ENCODE measurements at places on chromosomes 5 and 9.

DNA sequence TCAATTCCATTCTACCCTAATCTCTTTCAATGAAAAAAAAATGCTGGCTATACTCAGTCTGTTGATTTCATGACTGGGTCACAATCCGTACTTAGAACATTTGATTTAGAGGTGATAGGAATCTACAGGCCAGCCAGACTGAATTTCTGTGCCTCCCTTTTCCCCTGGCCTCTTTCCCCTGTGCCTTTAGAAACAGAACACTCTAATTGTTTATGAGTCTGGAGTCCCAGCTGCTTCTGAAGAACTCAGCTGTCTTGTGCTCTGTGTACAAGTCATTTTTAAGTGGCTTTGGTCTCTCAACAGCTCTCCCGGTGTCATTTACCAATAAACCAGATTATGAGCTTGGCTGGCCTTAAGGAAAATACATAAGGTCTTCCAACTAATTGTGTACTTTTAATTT lies 94.1 kb upstream of the ITGA2 start:
- no peak for DNase-seq

DNA sequence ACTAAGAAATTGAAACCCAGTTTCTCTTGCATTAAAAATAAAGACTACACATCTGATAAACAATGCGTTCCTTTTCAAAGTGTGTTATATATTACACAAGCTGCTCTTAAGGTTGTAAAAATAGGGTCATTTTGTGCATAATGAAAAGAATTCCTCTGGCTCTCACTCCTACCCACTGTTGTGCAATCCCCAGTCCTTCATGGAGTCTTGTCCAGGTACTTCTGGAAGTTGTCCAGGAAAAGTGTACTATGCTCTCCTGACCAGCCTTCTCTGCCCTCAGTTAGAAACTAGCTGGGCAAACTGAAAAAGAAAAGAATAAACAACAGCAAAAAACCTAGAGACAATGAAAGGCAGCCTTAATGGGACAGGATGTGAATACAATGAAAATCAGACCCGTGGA lies 345.5 kb upstream of the PAPPA start:
- DNase-seq = no peak

- no peak for DNase-seq
Measured at GRCh38 chr5:143542798-143543144, 139.3 kb upstream of the NR3C1 start.

DNA sequence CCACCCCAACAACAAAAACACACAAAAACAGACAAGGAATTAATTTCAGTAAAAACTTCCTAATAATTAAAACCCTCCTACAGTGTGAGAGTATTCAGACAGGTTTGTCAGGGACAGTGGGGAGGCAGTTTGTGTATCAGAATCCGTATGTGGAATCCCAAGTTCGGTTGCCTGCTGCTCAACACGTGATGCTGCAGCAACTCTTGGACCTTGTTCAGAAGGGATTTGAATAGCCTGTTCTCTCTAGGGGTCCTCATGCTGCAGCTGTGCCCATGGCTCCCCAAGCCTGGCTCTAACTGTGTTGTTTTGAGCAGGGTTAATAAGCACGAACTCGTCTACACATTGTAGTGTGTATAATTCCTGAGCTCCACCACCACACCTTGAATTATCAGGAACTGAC lies 28.7 kb downstream of the TLE4 start:
- no peak for DNase-seq

GRCh38 chr5:23684103-23684502 lies 176.7 kb downstream of the PRDM9 start:
- no peak for DNase-seq

- no peak for DNase-seq
Measured at GRCh38 chr9:106982636-106983035, 119.7 kb downstream of the ZNF462 start.

GRCh38 chr5:14417792-14418765 lies 163.5 kb upstream of the OTULINL start:
- no peak for DNase-seq

- DNase-seq = no peak
Measured at GRCh38 chr9:122325124-122325523, 45.7 kb upstream of the PTGS1 start.

- DNase-seq = no peak
Measured at GRCh38 chr9:135268981-135269380, 181.5 kb downstream of the OLFM1 start.

DNA sequence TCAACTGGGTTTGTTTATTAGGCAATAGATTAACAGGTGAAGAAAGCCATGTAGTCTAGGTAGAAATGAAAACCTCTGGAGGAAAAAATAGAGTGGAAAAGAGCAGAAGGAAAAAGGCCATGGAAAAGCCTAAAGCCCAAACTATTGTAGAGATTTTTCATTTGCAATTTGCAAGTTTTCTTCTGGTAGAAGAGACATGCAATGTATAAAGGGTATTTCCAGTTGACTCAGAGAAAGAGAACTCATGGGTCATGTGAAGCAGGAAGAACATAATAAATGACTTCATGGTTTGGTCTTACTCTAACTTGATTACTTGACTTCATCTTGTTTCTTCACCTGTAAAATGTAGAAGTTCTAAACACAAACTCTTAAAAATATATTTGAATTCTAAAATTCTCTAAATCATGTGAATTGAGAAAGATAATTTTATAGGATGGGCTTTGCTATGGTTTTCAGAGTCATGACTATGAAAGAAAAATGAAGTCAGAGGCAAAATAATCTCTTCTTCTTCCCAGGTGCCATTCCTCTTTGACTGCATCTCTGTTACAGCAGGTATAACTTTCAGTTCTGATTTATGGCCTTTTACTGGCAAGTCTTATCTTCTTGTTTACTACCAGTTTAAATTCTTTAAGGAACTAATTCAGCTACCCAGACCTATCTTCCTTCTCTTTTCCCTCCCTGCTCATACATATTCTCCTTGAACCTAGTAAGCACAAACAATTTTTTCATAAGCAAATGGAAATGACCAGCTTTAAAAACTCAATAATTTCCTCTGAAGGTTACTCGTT lies 47.7 kb upstream of the TMC1 start:
- DNase-seq = no peak

DNA sequence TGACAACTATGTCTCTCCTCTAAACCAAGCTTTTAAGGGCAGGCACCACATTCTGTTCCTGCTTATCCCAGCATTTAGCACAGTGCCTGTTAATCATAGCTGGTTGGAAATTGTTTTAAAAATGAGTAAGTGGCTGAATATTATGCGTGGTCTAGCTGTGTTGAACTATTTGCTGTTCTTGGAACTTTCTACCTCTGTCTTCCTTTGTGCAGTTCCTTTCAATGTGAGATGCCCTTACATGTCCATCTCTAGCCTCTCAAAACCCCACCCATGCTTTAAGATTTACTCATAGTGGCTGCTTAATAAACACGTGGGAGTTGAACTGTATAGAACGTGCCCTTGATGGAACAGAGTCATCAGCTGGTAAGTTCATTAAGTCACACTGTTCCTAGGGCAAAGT lies 34.5 kb downstream of the C9orf57 start:
- no peak for DNase-seq
